GM12878 (cell line): ENCODE measurements at places on chromosomes 6 and 20. TPM values are rescaled to one million over a fixed set of nuclear protein-coding genes. Genes with fewer than 3 reads are reported as not detected.

GRCh38 chr6:10205892-10206291 is 209.0 kb downstream of the TFAP2A start:
- DNase-seq: no peak

DNA sequence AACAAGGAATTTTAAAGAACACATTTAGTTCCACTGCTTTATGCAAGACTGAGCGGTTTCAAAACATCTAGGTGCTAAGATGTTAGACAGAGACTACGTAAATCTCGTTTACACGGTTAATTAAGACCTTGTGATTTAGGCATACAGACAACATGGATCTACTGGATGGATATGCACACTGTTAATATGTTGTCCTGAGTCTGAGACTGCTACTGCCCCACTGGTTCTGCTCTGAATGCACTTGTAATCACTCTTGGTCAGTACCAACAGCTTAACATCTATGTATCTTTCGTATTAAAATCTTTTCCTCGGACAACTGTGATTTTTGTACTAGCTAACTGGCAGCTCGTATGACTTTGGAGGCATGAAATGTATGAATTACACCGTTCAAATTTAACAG is 3.1 kb downstream of the MAN1A1 start:
- DNase-seq: no peak

DNA sequence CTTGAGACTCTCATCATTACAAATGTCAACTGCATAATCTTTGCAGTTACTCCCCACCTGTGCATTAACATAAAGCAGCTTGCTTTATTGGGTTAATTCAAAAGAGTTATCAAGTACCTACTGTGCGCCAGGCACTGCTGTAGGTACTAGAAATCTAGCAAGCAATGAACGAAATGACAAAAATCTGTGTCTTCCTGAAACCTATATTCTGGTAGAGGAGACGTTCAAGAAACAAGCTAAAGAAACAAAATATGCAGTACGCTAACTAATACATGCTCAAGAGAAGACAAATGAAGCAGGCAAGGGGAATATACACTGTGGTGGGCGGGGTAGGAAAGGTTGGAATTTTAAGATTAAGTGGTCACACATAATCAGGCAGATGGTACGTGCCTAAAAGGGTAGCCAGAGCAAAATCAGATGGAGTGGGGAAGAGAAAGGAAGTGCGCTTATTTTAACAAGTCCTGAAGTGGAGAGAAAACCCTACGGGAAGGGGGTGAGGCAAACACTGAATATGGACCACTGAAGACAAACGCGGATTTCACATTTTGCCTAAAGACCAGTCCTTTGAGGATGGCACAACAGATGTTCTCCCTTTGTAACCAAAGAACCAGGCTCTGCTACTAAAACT is 1.2 kb downstream of the ELOVL2 start:
- DNase-seq: no peak

Gene TTK
- 28.9 and 29.4 TPM in 2 replicates for total RNA-seq
